ENCODE measurements at places on chromosomes 13 and 19.

GRCh38 chr13:94548821-94549231 is 47.1 kb downstream of the TGDS start:
- peak; percentile 63 for DNase-seq

DNA sequence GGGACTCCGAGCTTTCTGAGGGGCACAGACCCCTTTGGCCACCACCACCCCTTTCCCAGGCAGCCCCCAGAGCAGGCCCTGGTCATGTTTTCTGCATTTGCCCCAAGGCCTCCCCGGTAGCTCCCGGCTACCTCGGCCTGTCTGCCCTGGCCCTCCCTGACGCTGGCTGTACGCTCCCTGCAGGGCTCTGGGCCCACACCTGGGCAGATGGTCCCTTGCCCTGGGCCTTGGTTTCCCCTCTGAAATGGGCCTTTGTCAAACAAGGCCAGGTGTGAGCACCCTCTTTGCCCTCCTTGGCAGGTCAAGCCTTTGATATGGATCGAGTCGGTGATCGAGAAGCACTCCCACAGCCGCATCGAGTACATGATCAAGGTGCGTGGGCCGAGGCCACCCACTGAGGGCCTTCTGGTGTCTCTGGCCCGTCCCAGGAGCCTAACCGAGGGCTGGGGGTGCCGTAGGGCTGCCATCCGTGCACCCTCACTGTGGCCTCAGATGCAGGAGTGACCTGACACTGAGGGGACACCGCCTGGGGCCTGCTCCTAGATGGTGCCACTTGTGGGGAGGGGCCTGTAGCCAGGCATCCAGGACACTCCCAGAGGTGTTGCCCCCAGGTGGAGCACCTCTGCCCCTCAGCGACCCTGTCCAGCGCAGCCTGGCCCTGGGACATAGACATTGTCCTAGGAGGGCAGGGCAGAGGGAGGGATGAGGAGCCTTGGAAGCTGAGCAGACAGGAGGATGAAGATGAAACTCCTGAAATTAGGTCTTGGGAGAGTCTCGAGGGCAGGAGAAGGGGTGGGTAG is 30.3 kb downstream of the AP1M1 start:
- no peak for DNase-seq

GRCh38 chr13:98974053-98974452 is 3.8 kb downstream of the DOCK9 start:
- DNase-seq, result peak; percentile 82

GRCh38 chr13:77143431-77143830 is 116.5 kb upstream of the FBXL3 start:
- no peak for DNase-seq

DNA sequence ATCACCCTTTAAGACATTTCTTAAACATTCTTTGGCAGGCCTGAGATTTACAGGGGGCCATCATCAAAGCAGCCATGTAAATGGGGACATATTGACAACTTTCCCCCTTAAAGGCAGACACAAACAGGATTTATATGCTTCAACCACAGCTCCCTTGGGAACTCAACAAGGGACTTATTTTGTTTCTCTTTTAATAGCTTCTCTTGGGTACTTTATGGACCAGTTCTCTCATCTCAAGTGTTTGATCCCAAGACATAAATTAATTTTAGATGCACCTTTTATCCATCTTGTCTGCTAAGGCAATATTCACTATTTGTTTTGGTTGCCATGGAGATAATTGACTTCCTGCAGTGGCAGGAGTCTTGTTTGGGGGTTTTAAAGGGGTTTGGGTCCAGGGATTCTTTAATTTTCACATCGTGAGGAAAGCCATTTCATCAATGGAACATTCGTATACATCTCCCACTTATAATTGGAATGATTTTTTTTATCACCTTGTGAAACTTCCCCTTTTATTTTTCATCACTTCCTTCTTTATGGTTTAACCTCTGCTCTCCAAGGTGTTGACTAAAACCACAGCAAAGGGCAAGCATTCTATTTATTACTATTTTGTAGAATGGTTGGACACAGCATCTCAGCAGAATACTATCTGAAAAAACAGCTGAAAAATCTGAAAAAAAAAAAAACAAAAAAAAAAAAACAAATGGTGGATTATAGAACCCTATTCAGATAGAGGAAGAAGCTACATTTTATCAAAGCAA is 726.0 kb downstream of the DIAPH3 start:
- peak; percentile 38 for DNase-seq

DNA sequence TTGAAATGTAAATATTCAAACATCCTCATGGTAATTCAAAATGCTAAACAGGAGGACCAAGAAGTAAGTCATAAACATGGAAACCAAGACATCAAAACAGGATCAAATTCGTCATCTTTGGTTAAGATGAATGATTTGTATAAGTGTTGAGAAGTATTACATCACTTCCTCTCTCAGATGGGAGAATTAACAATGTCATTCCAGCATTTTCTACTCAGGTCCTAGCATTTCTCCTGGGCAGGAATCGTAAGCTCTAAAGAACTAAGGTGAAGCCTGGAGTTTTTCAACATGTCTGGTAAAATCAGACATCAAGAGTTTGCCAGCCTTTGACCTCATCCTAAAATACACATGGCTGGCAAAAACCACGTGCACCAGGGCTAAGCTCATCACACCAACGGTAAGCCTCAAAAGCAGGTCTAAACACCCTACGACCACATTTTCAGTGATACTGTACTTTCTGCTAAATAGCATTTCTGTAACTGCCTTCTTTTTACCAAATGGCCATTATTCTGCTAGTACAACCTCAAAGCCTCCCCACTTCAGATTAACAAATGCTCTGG is 24.8 kb downstream of the RANBP3 start:
- DNase-seq, result no peak

GRCh38 chr19:47176071-47176626 is 45.5 kb downstream of the SAE1 start:
- DNase-seq, result no peak

DNA sequence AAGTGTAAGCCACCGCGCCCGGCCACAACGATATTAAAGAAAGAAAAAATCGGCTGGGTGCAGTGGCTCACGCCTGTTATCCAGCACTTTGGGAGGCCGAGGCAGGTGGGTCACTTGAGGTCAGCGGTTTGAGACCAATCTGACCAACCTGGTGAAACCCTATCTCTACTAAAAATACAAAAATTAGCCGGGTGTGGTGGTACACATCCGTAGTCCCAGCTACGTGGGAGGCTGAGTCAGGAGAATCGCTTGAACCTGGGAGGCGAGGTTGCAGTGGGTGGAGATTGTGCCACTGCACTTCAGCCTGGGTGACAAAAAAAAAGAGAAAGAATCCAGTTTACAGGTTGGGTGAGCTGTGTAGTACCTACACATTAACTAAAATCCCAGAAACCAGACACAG is 99.9 kb upstream of the CACNA1A start:
- DNase-seq, result no peak

DNA sequence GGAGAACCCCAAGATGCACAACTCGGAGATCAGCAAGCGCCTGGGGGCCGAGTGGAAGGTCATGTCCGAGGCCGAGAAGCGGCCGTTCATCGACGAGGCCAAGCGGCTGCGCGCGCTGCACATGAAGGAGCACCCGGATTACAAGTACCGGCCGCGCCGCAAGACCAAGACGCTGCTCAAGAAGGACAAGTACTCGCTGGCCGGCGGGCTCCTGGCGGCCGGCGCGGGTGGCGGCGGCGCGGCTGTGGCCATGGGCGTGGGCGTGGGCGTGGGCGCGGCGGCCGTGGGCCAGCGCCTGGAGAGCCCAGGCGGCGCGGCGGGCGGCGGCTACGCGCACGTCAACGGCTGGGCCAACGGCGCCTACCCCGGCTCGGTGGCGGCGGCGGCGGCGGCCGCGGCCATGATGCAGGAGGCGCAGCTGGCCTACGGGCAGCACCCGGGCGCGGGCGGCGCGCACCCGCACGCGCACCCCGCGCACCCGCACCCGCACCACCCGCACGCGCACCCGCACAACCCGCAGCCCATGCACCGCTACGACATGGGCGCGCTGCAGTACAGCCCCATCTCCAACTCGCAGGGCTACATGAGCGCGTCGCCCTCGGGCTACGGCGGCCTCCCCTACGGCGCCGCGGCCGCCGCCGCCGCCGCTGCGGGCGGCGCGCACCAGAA is 1.1 kb downstream of the SOX1 start:
- peak; percentile 47 for DNase-seq

GRCh38 chr13:109412283-109412901 is 374.0 kb downstream of the IRS2 start:
- peak; percentile 28 for DNase-seq

DNA sequence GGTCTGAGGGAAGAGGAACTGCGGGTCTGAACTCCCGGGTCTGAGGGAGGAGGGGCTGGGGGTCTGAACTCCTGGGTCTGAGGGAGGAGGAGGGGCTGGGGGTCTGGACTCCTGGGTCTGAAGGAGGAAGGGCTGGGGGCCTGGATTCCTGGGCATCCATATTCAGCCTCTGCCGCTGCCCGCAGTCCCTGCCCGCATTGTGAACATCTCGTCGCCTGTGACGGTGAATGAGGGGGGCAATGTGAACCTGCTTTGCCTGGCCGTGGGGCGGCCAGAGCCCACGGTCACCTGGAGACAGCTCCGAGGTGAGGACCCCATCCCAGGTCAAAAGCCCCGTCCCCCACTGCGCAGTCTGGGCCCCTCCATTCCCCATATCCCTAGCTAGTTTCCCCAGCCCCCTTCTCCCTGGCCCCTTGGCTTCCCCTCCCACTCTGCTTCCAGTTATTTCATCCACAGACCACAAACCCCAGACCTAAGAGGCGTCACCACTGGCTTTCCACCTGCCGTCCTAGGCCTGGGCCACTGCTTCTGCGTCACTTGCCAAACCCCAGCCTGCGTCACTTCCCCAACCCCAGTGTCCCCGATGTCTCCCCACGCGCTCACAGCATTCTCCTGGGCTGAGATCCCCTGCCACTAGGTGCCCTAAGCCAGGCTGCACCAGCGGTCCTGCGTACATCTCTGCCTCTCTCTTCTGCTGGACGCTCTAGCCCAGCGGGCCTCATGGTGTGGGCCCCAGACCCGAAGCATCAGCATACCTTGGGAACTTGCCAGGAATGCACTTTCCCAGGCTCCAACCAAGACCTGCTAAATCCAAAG is 13.9 kb downstream of the IGLON5 start:
- peak; percentile 58 for DNase-seq

DNA sequence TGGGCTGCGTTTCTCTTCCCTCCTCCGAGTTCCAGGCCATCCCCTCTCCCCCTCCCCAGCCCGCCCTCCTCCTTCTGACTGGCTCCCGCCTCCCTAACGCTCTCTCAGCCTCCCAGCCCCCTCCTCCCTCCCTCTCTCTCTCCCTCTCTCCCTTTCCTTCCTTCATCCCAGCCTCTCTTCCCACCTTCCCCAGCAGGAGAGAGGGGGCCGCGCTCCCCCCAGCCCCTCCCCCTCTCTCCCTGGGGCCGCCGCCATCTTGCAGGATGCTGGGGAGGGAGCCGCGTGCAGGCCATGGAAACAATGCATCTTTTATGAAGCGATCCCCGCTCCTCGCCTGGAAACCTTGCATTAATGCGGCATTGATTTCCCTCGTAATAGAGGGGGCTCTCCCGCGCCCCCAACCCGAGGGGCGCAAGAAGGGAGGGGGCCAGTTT is 42.6 kb upstream of the ADGRL1 start:
- DNase-seq, result peak; percentile 24

DNA sequence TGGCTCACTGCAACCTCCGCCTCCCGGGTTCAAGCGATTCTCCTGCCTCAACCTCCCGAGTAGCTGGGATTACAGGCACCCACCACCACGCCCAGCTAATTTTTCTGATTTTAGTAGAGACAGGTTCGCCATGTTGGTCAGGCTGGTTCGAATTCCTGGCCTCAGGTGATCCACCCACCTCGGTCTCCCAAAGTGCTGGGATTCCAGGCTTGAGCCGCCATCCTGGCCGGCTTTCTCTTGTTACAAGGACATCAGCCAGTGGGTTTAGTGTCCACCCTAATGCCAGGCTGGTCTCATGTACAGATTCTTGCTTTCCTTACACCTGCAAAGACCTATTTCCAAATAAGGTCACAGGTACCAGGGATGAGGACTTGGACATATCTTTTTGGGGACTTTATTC is 6.8 kb downstream of the PIK3R2 start:
- no peak for DNase-seq

DNA sequence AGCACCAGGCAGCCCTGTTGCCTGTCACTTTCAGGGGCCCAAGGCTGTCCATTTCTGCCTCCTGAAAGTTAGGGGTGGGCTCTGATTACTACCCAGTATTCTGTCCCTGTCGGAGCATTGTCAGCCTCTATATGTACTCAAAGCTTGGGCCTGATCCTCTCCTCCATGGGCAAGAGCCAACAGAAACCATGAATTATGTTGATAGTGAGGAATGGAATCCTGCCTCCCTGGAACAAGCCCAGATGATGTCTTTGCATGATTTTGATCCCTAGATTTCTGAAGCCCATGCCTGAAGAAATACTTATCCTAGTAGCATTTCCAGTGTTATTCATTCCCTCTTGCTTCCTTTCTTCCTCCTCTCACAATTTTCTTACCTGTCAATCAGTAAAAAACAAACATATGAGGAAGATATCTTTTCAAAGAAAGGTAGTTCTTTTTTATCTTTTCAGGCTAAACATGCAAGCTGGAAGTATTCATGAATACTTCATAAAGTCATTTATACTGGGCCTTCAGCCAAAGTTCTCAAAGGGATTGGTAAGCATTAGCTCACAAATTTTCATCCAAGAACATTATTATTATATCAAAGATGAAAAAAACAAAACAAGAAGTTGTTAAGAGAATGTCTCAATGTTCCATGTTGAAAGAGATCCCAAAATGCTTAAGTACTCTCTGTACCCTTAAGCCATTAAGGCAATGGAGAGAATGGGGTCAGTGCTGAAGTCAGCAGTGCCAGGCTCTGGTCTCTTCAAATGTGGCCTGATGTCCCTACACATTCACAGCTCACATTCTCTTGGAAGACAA is 171.7 kb downstream of the NHLRC3 start:
- DNase-seq, result no peak

DNA sequence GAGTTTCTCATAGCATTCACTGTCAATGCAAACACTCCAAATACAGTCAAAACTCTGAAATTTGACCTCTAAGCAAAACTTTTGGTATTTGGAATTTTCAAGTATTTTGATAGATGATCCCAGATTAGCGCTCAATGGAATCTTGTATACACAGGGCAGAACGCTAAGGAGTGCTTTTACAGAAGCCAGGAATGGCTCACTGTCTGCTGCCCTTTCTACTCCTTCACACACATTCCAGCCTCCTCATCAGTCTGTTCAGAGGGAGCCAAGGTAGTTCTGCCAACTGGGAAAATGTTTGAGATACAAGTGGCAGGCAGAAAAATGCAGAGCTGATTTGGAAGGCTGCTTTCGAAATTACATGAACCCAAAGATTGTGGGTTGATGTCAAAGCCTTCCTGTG is 4.4 kb upstream of the STARD13 start:
- no peak for DNase-seq

- peak; percentile 41 for DNase-seq
Measured at GRCh38 chr13:50161052-50161451, 145.8 kb downstream of the KCNRG start.

- DNase-seq, result peak; percentile 82
Measured at GRCh38 chr13:102846261-102847015, 606 bp downstream of the ERCC5 start.

DNA sequence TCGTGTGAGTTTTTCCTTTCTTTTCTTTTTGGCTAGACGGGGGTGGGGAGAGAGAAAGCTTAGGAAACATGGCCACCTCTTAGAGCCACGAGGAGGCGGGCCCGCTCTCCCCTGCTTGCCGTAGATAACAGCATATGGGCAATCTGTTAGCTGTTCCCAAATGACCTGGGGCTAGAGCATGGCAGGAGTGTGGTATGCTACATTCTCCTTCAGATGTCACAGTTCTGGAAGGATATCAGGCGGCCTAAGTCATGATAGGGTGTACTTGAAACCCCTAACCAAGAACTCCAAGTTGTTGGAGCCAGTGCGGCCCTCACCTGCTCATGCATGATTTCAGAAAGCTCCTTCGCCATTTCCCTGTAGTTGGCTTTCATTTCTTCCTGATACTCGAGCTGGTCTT is 44.3 kb upstream of the SLC15A1 start:
- DNase-seq, result peak; percentile 55

Measured in hematopoietic multipotent progenitor cell treated with erythropoietin and hydrocortisone succinate and interleukin-3 and kit ligand, for 4 days (in vitro differentiated cells).